ENCODE measurements at places on chromosomes 3 and 15.

GRCh38 chr3:191236646-191237045 lies 37.6 kb downstream of the OSTN start:
- no peak for DNase-seq

DNA sequence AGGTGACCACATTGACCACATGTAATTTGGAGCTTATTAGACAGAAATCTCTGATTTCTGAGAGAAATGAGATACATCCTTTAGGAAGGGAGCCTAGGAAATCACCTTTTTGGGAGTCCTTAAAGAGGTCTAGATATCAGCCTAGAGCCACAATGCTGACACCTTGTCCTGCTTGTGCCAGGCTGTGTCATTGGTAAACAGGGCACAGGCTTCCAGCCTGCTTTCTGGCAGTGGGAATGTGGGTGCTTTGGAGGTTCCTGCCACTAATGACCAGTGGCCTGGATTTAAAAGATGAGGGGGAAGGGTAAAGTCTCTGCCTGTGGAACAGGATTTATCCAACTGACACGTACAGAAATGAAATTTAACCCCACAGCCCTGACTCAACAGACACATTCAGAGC lies 169.8 kb upstream of the KBTBD8 start:
- no peak for DNase-seq

- no peak for DNase-seq
Measured at GRCh38 chr15:60614028-60614427, 135.1 kb upstream of the ICE2 start.

- DNase-seq = no peak
Measured at GRCh38 chr3:45488591-45488990, 100.2 kb downstream of the LARS2 start.

DNA sequence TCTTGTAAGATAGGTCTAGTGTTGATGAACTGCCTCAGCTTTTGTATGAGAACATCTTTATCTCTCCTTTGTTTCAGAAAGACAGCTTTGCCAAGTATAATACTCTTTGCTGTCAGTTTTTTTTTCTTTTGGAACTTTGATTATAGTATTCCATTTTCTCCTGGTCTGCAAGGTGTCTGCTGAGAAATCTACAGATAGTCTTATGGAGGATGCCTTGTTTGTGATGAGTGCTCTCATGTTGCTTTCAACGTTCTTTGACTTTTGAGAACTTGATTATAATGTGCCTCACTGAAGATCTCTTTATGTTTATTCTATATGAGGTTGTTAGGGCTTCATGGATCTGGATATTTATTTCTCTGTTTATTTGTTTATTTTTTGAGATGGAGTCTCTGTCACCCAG lies 60.3 kb downstream of the DOCK3 start:
- no peak for DNase-seq

GRCh38 chr15:68310178-68310803 lies 32.7 kb downstream of the FEM1B start:
- DNase-seq = no peak

DNA sequence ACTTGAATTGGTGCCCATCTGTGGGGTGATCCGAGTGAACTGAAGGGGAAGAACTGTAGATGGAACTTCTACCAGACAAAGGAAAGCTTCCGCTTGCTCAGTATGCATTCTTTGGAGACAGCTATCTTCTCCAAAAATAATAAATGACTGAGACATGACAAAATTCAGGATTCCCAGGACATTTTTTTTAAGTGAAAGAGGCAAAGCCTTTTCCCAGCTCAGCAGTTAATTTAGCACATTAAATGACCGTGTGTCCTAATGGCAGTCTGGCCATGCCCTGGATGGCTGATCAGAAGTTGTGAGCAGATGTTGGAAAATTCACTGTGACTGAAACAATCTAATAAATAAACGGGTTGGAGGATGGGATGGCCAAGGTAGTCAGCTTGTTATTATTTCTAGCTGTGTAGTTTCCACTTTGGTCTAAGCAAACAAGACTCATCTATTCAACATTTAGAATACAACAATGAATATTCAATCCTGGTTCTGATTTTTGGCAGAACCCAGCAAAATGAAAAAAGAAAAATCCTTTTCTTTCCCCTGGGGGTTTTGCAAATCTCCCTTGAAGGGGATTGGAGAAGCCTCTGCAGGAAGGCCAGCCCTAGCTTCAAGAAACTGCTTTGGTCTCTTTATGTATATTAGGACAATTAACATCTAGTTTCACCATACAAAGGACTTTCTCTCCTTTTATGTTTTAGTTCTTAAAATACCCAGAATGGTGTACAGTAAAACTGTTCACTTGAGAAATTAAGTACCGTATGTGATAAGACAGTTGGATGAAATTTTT lies 540.9 kb upstream of the MDFIC2 start:
- no peak for DNase-seq

DNA sequence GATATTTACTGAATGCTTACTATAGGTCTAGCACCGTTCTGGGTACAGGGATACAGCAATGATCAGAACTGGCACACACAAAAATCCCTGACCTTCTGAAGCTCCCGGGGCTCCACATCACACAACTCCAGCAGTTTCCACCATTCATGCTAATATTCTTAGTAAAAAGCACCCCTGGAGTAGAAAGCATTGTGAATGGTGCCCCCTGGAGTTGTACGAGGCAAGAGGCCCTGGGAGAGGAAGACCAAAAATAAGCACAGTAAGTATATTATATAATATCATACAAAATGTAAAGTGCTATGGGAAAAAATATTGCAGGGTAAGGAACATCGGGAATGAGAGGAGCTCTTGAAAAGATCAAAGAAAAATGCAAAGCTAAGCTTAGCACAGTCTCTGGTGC lies 790 bp upstream of the SRGAP3 start:
- DNase-seq = no peak

- DNase-seq = no peak
Measured at GRCh38 chr15:62291262-62291661, 126.2 kb upstream of the C2CD4B start.

- no peak for DNase-seq
Measured at GRCh38 chr3:49460188-49460890, 9.7 kb upstream of the DAG1 start.

- no peak for DNase-seq
Measured at GRCh38 chr15:48974882-48975281, 11.2 kb upstream of the SHC4 start.

GRCh38 chr3:90241481-90241880 lies 1134.1 kb downstream of the EPHA3 start:
- no peak for DNase-seq

- no peak for DNase-seq
Measured at GRCh38 chr15:36769098-36769497, 189.7 kb downstream of the CDIN1 start.

- no peak for DNase-seq
Measured at GRCh38 chr3:76998555-76998954, 41.3 kb upstream of the ROBO2 start.

- DNase-seq = no peak
Measured at GRCh38 chr3:52401551-52401950, 43.4 kb downstream of the SEMA3G start.

DNA sequence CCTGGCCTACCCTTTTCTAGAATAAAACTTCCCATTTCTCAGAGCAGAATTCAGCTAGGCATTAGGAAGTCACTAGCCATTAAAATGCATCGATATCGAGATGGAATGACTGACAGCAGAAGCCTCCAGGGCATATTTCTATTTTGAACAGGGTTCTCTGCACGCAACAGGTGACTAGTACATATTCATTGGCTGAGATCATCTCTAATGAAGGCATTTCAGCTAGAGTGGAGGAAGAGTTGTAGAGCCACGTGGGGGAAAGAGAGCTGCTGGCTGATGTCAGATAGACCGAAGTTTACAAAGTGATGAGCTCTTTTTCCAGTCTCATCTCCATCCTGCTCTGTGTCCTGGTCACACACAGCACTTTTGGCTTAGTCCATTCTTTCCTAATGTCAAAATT lies 7.5 kb downstream of the TMEM40 start:
- no peak for DNase-seq

Measured in upper lobe of left lung (tissue), 6 donors.